ENCODE measurements at places on chromosomes 6 and 20. TPM values are rescaled to one million over a fixed set of nuclear protein-coding genes. Genes with fewer than 3 reads are reported as not detected.

DNA sequence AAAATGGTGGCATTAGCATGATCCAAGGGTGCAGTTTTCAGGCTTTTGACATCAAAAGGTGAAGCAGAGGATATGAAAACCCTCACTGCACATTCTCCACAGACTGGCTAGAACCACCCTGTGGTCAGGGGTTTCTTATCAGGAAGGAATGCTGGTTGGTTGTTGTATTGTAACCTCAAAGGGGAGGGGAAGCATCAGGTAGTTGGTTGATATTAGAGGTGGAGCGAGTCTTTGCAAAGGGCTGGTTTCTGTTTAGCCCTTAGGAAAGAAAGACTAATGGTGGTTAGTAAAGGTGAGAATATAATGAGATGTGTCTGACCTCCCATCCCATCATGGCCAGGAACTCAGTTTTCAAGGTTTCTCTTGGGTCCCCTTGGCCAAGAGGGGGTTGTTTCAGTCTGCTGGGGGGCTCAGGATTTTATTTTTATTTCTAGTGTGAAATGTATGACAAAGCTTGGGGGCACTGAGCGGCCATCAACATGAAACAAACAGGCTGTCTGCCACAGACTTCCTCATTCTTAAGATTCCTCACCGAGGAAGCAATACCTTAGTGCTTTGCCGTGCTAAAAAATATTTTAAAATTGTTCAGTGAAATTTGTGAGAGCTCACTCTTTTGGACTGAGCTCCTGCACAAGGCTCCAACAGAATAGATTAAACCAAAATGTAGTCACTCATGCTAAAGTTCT is 47.5 kb upstream of the PROKR2 start:
- DNase-seq, result no peak

DNA sequence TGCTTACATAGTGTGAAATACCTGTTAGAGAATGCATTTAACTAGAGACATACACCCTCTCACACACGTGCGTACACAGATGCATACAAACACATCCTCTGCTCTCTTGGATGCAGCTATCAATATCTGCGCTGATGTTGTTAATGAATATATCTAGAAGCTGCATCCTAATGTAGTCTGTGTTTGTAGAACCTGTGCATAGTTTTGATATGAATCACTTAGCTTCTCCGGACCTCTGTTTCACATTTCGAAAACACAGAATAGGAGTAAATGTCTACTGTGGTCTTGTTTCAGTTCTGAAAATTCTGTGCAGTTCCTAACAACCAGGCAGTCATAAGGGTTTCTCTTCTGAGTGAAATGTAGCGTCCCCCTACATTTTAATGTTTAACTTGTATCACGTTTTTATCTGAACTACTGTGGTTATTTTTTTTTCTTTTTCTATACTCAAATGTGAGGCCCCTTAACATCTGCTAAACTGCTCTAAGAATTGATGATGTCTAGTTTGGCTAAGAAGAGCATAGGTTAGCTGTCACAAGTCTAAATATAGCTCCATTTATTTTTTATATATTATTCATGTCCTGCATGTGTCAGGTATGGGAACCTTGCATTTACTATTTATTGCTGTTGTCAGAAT is 254.5 kb downstream of the TMEM242 start:
- DNase-seq, result no peak

GRCh38 chr20:815914-816606 is 17.5 kb upstream of the FAM110A start:
- DNase-seq, result peak; percentile 47

CAP2 gene
- not detected for total RNA-seq

DNA sequence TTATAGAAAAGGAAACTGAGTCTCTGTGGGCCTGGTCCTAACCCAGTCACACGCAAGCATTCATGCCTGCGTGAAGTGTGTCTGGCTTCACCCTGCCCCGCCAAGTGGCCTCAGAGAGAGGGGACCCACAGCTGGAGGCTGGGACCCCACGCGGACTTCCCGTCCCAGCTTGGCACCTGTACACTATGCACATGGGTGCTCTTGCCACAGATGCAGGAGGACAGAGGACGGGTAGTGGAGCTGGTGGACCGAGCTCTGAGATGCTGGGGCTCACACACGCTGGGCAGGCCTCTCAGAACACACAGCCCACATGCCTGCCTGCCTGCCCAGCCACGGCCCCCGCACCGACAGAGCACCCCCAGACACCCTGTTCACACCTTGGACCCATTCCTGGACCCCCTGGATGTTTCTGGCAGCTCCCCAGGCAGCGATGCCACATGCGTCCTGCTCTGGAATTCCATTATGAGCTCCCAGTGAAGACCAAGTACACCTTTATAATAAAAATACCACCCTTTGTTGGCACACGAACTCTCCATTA is 24.9 kb upstream of the SMOC2 start:
- DNase-seq, result no peak

MAFB gene
- total RNA-seq, result 0.83 TPM

- no peak for DNase-seq
Measured at GRCh38 chr20:4674672-4675071, 47.0 kb upstream of the PRND start.

- DNase-seq, result no peak
Measured at GRCh38 chr6:10837622-10837994, 731 bp downstream of the MAK start.

GRCh38 chr6:109762769-109763441 is 71.8 kb downstream of the FIG4 start:
- no peak for DNase-seq

EPPIN gene
- not detected for total RNA-seq

- no peak for DNase-seq
Measured at GRCh38 chr6:169647637-169648036, 54.2 kb downstream of the WDR27 start.

DNA sequence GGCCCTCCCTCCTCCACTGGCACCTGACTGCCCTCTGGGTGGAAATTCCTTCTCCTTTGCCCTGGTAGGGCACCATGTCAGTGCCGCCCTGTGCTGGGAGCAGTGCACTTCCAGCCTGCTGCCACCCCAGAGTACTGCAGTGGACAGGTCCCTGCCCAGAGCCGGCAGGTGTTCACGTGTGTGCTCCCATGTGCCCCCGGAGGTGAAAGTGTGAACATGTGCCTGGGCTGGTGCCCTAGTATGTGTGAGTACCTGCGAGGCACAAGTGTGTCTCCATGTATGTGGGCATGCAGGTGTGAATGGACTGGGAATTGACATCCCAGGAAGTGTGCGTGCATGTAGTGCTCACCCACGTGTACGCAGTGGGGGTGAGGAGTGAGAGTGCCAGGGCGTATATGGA is 29.4 kb downstream of the SDCBP2 start:
- DNase-seq, result no peak

DNA sequence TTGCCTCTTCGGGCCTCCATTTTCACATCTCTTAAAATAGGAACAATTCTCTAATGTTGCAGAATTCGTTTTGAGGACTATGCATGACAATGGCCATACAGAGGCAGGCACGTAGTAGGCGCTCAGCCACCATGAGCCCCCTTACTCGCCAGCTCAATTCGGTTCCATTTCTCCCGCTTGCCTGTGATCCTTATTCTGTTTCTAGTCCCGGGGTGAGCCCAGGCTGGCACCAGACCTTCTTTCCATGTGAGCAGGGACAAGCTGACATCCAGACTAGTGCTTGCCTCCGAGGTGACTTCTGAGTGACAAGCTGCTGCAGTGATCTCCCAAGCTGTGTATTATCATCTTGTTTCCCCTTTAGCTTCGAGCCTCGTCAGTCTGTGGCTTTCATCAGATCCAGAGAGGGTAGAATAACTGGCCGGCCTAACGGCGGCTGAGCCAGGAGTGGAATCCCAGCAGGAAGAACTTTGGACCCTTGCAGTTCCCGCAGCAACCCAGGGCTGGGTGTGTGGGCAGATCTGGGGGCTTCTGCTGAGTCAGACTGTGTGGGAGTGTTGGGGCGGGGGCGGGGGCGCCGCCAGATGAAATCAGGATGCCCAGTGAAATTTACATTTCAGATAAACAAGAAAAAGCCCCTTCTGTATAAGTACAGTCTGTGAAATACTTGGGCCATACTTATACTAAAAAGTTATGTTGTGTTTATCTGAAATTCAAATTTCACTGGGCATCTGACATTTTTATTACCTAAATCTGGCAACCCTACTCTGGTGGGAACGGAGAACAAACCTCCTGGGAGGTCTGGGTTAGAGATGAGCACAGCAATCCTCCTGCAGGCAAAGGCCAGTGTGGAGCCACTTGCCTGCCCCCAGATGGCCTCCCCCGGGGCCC is 10.9 kb downstream of the BANF2 start:
- DNase-seq, result no peak

GRCh38 chr20:20425823-20426654 is 58.1 kb downstream of the INSM1 start:
- DNase-seq, result no peak

DNA sequence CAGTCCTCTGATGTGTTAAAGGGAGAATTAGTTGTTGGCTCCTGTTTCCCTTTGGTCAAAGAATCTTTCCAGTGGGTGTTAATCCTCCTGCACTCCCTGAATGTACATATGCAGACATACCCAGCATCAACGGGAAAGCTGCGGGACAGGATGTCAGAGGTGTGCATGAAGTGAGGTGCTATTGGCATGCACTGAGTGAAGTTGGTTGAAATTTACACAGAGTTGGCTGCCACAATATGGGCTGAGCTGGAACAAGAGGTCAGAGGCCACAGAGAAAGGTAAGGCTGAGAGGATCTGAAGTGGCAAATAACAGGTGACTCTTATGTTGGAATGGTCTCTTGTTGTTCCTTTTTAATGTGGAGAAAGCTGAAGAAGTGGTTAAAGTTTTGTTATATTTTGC is 82.7 kb upstream of the AKIRIN2 start:
- DNase-seq, result no peak

Data from activated T-helper 2 cell treated with anti-CD3 and anti-CD28 coated beads, Interferon-gamma antibody, Interleukin-2, Interleukin-4, amounts not matched to agents 10 μg/mL and 5 μg/mL and 100 μg/mL, durations not matched to agents 14 hours and 24 hours and 36 hours (primary cell).